ENCODE measurements at places on chromosomes 12 and 14.
A peak's percentile ranks its signal among the peaks of the same experiment; 100 is the strongest.

DNA sequence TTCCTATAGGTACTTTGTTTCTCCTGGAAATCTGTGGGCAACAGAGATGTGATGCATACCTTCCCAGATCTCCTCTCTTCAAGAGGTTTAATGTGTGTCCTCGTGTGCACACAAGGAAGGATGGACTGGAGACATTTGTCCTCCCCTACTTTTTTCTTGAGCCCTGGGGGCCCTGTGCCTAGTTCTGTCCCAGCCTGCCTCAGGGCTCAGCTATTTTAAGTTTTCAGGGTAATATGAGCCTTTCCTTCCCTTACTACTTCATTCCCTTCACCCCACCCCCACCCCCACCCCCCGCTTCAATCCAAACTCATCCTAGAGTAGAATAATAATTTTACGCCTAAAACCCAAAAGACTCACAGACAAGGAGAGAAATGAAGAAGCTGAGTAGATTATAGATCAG lies 446 bp downstream of the STAC3 start:
- DNase-seq, result no peak

DNA sequence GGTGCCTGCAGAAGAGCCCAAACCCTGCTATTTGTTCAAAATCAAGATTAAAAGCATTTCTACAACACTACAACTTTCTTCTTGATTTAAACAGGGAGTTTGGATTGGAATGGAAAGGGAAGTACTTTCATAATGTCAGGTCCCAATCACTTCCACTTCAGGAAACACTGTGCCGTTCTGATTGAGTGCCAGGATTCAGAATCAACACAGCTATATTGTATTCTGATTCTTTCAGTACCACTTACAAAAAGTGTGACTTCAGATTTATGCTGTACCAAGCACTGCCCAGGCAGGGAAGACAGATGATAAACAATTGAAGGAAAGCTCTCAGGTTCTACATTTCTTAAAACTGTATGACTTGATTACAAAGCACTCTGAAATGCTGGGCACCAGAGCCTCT lies 3.2 kb downstream of the TDP1 start:
- no peak for DNase-seq

- DNase-seq, result no peak
Measured at GRCh38 chr12:85821759-85822158, 14.4 kb downstream of the RASSF9 start.

GRCh38 chr12:40034156-40034555 lies 71.7 kb downstream of the SLC2A13 start:
- DNase-seq, result no peak

- DNase-seq, result no peak
Measured at GRCh38 chr12:70553391-70553859, 83.8 kb downstream of the PTPRB start.

- DNase-seq, result peak; percentile 16
Measured at GRCh38 chr14:90495357-90496276, 98.8 kb downstream of the CALM1 start.

DNA sequence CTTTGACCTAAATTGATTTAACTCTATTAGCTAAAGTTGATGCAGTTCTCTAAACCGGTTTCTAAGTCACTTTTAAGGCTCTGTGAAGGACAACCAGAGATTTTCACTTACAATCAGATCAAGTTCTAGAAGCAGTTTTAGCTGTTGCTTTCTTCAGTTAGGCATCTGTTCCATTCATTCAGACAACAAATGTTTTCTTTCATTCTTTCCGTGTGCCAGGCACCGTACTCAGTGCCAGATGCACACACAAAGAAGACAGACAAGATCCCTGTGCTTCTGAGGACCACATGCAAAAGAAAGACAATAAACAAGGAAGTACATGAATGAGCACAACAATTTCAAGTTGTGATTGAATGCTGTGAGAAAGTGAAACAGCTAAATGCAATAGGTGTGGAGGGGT lies 11.1 kb upstream of the EGLN3 start:
- no peak for DNase-seq

GRCh38 chr14:53979113-53979681 lies 22.6 kb upstream of the BMP4 start:
- DNase-seq, result no peak

DNA sequence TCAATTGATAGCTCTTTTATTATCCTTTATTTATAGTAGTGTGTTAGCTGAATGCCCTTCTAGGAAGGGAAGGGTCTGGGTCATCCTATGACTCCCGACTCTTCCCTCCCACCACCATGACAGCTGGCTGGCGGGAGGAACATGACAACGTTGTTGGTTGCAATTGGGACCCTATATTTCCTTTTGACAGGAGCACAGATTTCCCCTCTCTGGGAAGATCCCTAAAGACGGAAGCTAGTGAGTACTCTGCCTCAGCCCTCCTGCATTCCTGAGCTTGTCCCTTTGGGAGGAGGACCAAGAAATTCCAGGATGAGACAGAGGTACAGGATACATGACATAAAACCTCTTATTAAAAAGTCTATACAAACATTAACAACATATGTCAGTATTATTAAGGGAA lies 485.4 kb downstream of the NAV3 start:
- no peak for DNase-seq

DNA sequence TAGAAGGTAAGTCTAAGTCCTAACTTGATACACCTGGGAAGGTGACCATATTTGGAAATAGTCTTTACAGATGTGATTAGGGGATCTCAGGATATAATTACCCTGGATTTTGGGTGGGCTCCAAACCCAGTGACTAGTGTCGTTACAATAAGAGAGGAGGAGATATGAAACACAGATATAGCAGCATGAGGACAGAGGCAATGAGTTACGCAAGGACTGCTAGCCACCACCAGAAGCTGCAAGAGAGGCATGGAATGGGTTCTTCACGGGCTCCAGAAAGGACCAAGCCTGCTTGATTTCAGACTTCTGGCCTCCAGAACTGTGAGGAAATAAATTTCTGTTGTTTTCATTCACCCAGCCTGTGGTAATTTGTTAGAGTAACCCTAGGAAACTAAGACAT lies 28.6 kb downstream of the FGFR1OP2 start:
- DNase-seq, result no peak

DNA sequence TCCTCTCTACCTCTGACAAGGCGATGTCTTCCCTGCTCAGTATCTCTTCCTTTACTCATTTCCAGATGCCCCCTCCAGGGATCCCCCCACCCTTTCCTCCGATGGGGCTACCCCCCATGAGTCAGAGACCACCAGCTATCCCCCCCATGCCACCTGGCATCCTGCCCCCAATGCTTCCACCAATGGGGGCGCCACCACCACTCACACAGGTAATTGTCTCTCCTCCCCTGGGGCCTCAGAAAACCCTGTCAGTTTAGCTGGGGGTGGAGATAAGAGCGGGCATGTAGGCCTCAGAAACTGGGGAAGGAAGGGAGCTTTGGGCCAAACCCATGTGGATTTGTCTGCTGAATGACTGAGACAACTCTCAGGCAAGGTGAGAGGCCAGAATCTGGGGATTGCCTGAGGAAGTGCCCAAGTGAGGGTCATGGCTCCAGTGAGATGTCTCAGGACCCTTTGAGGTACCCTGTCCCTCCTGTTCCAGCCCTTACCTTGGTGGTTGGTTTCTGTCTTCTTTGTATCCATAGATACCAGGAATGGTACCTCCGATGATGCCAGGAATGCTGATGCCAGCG lies 8.1 kb downstream of the PRPF40B start:
- DNase-seq, result no peak

DNA sequence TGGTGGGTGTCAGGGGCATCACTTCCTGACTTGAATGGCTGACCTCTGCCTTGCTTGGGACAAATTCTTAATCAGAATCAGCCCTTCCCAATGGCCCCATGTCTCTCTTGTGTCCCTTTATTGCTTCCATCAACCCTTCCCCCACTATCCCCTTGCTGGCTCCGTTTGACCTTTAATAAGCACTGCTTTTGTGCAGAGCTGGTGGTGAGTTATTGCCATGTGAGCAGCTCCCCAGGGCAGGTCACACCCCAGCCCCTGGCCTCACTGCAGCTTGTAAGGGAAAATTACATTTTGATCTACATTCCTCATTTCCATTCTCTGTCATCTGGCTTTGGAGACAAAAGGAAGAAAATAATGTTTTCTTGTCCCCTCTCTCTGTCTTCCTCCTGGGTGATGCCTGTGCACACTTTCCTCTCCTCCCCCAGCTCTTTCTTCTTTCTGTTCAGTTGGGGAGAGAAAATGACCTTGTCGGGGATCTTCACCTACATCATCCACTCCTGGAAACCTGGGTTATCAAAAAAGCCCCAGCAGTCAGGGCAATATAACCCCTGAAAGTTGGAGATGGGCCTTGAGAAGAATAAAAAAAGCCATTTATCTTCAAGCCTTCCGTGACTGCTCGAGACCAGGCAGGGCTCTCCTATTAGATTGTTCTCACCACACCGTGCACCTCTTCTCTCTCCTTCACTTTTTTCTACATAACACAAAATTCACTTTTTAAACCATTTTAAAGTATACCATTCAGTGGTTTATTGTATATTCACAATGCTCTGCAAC lies 100.4 kb upstream of the SRRM4 start:
- DNase-seq, result no peak

- DNase-seq, result no peak
Measured at GRCh38 chr14:66920196-66920595, 269.0 kb upstream of the GARIN2 start.

GRCh38 chr12:71804505-71804904 lies 35.1 kb upstream of the TBC1D15 start:
- no peak for DNase-seq

DNA sequence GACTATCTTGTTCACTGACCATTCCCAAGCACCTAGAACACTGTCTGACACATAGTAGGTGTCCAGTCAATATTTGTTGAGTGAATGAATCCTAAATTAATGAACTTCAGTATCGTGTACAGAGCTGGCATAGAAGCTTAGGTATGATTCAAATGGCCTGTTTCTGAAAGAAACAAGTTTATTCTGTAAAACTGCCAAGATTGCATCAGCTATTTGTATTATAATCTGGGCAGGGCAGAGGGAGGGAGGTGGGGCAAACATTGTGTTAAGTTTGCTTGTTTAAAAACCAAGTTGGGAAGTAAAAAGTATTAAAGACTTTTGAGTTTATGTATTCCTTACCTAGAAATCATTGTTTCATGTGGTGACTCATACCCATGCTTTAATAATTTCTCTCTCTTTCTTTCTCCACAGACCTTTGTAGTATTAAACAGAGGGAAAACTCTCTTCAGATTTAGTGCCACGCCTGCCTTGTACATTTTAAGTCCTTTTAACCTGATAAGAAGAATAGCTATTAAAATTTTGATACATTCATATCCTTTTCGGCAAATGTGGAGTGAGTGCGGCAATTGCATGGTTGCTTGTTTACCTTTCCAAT lies 92.8 kb downstream of the SCN8A start:
- peak; percentile 50 for DNase-seq

GRCh38 chr14:36027354-36027753 lies 149.2 kb downstream of the PTCSC3 start:
- DNase-seq, result no peak

- no peak for DNase-seq
Measured at GRCh38 chr14:102870994-102871831, 51.2 kb upstream of the AMN start.

- no peak for DNase-seq
Measured at GRCh38 chr14:79852950-79853744, 358.2 kb downstream of the DIO2 start.

GRCh38 chr14:24351517-24351916 lies 11.7 kb upstream of the RIPK3 start:
- no peak for DNase-seq

DNA sequence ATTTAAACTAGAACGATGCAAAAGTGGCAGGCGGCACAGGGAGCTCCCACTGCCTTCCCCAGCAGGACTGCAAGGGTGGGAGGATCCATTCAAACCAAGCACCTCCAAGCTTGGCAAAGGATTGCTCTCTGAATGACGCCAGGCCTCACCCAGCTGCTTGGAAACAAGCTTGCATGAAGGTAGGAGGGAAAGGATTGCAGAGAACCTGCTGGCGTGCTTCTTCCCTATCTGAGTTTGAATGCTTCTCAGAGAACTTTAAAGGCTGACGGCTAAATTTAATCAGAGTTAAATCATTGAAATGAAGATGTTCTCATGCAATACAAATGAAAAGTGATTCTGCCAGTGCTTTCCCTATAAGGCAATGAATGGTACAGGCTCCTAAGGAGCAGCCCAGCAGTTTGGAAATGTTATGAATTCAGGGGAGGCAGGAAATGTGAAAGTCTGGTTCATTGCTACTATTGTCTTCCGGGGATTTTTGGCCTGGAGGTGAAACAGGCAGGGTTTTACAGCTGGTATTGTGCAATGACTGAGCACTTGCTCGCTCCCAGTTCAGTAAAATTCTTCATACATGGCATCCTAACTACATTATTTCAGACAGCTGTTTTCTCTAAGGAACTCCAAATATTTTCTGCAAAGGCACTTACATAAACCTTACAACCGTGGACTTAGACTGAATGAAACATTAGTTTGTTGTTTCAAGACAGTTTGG lies 31.9 kb upstream of the DUSP6 start:
- peak; percentile 91 for DNase-seq

DNA sequence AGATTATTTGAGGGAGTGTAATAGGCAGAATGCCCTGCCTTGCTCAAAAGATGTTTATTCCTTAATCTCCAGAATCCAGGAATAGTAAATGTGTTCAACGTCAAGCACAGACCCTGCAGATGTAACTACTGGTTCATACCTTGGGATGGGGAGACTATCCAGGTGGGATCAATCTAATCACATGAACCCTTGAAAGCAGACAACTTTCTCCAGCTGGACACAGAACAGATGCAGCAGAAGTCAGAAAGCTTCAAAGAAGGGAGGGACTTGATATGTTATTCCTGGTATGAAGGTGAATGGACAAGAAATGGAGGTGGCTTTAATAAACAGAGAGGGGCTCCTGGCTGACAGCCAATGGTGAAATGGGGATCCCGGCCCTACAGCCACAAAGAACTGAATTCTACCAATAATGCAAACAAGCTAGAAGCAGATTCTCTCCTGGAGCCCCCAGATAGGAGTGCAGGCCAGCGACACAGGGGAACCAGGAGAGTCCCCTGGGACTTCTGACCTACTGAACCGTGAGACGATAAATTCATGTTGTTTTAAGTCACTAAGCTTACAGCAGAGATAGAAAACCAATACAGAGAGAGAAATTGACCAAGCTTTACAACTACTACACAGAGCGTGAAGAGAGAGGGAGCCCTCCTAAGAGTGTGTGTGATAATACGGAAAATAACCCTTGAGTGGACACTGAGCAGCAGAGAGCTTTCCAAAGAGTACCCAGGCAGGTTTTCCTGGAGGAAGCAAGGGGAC lies 133.5 kb upstream of the TMEM132C start:
- no peak for DNase-seq

DNA sequence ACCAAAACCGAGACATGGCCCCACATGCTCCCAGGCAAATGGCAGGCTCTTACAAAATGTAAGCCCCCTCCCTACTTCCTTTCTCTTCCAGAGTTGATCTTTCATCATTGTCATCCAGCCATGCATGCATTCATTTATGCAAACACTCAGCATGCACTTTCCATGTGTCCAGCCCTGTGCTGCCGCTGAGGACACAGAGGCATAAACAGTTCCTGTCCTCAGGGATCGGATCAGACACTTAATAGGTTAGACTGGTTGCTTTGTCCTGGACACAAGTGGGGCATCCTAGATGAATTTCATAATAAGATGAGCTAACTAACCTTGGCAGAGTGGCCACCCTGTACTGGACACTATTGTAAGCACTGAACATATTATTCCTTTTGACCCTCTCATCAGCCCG lies 23.1 kb downstream of the PRIMA1 start:
- no peak for DNase-seq

GRCh38 chr14:104348741-104349140 lies 210.4 kb downstream of the KIF26A start:
- DNase-seq, result no peak

Measured in AG09319 (cell line).